ENCODE measurements at places on chromosomes 3 and 15.

DNA sequence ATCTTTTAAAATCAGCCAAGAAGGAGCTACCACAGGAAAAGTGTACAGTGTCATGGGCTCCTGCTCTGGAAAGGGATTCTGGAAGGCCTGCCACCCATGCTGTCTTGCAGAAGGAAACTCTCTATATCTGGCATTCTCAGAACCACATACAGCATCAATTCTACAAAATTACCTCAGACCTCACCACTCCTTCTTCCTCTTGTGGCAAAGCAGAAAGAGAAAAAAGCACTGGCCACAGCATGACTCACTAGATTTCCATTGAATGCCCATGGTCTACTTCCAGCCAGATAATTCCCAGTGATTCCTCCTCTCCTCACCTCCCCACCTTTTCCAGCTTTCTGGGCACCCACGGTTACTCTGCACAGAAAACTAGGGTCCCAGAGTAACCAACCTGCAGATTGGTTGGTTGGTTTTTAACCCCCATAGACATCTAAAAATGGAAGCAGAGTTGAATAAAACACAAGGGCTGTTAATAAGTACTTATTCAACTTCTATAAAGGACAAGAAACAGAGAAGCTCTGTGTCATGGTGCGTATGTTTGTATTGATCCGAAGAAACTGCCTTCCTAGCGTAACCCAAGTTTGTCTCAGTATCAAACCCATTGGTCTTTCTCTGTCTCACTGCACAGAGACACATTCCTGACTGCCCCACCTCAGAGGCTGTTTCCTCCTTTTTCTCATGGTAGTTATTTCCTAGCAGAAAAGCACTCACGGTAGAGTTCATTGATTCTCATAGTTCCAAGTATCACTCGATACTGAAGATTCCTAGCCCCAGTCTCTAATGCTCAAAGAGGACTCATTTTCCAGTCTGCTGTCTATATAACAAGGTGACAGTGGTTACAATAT is 67.7 kb downstream of the LDHAL6B start:
- no peak for DNase-seq

GRCh38 chr3:149080699-149081091 is 5.6 kb downstream of the HLTF start:
- DNase-seq, result no peak

DNA sequence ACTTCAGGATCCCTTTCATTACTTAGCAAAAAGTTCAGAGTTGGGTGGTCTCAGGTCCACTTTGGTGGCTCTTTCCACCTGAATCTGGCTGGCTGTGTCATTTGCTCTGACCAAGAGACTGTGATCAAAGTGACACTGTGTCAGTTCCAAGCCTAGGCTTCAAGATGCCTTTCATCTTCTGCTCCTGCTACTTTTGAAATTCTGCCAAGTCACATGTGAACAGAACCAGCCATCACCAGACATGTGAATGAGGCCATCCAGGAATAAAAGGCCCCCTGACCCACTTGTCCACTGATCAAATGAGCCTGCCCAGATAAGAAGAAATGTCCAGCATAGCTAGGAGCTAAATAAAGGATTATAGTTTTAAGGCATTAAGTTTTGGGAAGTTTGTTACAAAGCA is 132.2 kb downstream of the OSBPL10 start:
- DNase-seq, result no peak

GRCh38 chr15:48925714-48926223 is 38.0 kb downstream of the SHC4 start:
- DNase-seq, result no peak

GRCh38 chr3:71873093-71873611 is 88.2 kb upstream of the PROK2 start:
- DNase-seq, result no peak

- DNase-seq, result no peak
Observed at GRCh38 chr3:52495777-52496602, 852 bp downstream of the STAB1 start.

GRCh38 chr3:148990236-148990635 is 1.1 kb upstream of the GYG1 start:
- DNase-seq, result no peak

- DNase-seq, result no peak
Observed at GRCh38 chr3:20080956-20081554, 40.8 kb downstream of the KAT2B start.

GRCh38 chr3:159513867-159514380 is 474.7 kb upstream of the IL12A start:
- DNase-seq, result no peak

- no peak for DNase-seq
Observed at GRCh38 chr15:93093765-93094164, 4.8 kb upstream of the RGMA start.

DNA sequence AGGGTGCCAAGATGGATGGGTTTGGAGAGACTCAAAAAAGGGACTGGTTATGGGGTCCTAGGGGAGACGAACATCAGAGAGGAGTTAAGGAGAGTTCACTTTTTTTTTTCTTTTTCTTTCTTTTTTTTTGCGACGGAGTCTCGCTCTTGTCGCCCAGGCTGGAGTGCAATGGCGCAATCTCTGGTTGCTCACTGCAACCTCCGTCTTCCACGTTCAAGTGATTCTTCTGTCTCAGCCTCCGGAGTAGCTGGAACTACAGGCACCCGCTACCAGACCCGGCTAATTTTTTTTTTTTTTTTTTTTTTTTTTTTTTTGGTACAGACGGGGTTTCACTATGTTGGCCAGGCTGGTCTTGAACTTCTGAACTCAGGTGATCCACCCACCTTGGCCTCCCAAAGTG is 1.2 kb downstream of the SPINT1 start:
- no peak for DNase-seq

Data from stimulated activated CD8-positive, alpha-beta memory T cell treated with anti-CD3 and anti-CD28 coated beads, Interleukin-7, amount 100 ng/mL, for 1 hour (primary cell).